ENCODE measurements at places on chromosomes 6 and 20.
A peak's percentile ranks its signal among the peaks of the same experiment; 100 is the strongest.

- DNase-seq = peak; percentile 15
Observed at GRCh38 chr6:129695373-129696027, 14.5 kb downstream of the ARHGAP18 start.

- no peak for DNase-seq
Observed at GRCh38 chr6:6758915-6759654, 170.6 kb downstream of the LY86 start.

GRCh38 chr6:150876598-150876997 lies 11.1 kb downstream of the MTHFD1L start:
- DNase-seq = no peak

- DNase-seq = no peak
Observed at GRCh38 chr6:159311618-159312017, 142.4 kb downstream of the FNDC1 start.

- no peak for DNase-seq
Observed at GRCh38 chr6:166308769-166309589, 787 bp upstream of the PRR18 start.
